ENCODE measurements at places on chromosomes 6 and 20. TPM values are rescaled to one million over a fixed set of nuclear protein-coding genes. Genes with fewer than 3 reads are reported as not detected.
A peak's percentile ranks its signal among the peaks of the same experiment; 100 is the strongest.

GRCh38 chr20:41362748-41363140 lies 3.9 kb downstream of the EMILIN3 start:
- DNase-seq = no peak

- DNase-seq = no peak
These were observed 34.9 kb upstream of the TCF21 start for GRCh38 chr6:133854041-133854363.

ERVFRD-1 gene
- not detected for total RNA-seq

DNA sequence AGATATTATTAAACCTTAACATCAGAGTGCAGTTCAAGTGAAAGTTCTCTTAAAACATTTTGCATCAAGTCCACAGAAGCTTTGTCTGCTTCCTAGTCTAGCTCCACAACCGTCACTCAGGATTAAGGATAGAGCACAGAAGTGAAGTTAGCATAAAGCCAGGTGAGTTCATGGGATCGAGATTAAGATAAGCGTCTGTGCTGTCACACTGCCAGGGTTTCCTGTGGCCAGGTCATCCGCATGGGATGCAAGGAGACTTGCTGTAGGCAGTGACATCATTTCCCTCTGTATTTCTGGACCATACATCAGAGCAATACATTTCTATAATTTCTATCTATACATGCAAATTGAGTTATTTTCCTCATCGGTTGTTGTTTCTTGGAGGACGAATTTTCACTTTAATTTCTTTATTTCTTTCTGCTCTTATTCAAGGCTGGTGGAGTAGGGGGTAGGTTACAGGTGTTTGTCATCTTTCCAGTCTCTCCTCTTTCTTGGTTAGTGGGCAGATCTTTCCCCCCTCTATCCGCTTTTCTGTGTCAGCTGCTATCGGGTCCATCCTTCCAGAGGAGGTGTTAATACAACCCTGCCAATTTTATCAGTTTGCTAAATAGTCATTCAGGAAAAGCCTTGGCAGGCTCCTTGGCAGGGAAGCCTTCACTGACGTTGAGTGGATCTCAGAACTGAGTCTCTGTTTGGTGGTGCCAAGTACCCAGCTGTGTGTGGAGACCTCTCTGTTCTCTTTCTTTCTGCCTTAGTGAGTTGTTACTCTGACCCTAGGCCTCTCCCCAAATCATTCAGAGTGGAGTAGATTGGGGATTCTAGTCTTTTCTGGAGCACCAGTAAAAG lies 307.6 kb upstream of the MAP3K7 start:
- DNase-seq = no peak

ABHD16B gene
- not detected for total RNA-seq

GRCh38 chr6:140256248-140256647 lies 881.8 kb upstream of the CITED2 start:
- no peak for DNase-seq

- peak; percentile 90 for DNase-seq
These were observed 694.6 kb downstream of the QKI start for GRCh38 chr6:164108869-164109769.

DNA sequence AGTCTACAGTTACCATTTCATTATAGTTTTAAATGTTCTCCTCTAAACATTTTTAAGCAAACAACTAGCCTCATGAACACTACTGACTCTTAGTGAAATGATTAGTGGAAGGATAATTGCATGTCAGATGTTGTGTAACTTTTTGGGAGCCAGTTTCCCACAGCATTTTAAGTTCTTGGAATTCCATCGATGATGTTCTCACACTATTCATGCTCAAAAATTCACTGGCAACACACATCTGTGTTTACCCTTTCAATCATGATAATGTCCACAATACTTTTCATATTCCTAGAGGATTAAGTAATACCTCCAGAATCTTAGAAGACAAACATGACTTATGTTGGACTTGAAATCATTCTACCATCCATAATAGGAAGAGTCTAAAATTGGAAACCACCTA lies 678.1 kb upstream of the ID4 start:
- DNase-seq = no peak

DNA sequence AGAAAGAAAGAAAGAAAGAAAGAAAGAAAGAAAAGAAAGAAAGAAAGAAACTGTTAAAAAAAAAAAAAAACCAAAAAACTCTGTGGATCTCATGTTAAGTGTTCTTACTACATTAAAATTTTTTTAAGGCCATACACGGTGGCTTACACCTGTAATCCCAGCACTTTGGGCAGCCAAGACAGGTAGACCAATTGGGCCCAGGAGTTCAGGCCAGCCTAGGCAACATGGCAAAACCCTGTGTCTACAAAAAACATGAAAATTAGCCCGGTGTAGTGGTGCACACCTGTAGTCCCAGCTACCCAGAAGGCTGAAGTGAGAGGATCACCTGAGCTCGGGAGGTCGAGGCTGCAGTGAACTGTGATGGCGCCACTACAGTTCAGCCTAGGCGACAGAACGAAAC lies 4.6 kb upstream of the BPIFA1 start:
- no peak for DNase-seq
